Stimulated activated CD8-positive, alpha-beta memory T cell treated with anti-CD3 and anti-CD28 coated beads, Interleukin-12 subunit alpha, Interleukin-12 subunit beta, amount 100 ng/mL, for 4 hours (primary cell): ENCODE measurements at places on chromosomes 13 and 19.

DNA sequence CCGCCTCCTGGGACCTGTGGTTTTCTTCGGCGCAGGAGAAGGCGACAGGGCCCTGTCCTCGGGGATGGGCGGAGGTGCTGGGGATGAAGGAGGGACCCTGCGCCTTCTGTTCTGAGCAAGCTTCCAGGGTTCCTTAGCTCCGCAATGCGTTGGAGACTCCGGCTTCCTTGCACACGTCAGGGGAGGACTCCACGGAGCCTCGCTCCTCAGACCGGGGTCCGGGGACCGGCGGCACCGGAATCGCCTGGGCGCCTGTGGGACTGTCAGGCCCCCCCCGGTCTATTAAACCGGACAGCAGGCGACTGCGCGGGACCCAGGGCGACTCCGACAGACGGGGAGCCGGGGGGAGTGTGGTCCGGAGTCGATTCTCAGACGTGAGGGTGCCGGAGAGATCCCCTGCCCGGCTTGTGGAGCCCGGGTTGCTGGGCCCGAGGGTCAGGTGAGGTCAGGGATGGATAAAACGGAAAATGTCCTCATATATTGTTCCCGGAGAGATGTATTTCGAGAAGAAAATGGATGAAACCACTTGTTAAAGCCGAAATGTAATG, 227.4 kb downstream of the TEX29 start:
- no peak for DNase-seq

GRCh38 chr13:42892760-42893159, 99.3 kb downstream of the EPSTI1 start:
- no peak for DNase-seq

DNA sequence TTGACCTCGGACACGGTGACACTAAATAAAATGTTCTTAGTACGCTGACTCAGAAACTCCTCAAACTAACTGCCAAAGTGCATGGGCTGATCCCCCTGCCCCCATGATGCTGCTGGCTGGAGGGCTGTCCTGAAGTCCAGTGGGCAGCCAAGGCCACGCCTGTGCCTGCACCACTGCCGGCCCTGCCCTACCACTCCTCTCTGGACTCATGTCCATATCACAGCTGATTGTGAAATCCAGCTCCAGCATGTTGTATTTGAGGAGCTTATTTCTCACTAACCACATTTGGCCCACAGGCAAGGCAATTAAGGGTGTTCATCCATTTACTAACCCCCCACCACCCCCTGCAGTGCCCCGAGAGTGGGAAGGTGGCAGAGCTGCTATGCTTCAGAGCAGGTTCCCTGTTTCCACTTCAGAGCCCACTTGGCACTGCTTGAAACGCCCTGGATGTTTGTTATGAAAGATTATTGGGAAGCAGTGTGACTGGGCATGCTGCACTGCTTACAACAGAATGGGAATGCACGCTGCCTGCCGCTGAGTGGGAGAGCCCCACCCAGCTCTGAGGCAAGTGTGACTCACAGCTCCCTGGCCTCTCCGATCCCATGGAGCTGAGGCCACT, 114.0 kb downstream of the UQCRFS1 start:
- no peak for DNase-seq

DNA sequence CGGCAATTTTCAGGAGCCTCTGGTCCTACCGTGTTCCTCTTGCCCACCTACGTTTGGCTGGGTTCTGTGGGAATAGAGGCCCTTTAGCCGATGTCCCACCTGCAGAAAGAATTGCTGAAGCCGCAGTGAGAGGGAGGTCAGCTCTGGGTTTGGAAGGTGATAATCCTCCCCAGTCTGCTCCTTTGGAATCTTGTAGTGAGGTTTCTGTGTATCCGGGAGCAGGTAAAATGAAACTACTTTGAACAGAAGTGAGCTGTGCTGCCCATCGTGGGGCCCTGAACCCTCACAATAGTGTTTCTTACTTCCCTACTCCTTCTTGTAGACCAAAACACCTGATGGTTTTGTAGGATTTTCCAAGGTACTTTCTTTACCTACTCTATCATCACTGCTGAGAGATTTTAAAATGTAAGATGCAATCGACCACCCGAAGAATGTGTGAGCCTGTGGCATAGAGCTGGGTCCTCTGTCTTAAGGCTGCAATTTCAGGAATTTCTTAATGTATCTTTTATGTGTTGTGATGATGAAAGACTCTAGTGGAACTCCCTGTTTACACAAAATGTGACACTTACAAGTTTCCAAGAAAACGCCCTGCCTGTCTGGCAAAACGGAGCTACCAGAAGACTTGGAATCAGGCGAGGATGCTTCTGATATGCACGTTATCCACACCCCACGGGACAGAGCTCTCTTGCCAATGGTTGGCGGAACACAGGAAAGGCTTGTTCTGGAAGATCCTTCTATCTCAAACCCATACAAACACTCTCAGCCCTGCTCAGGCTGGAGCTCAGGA, 76.1 kb downstream of the RGCC start:
- DNase-seq = no peak

DNA sequence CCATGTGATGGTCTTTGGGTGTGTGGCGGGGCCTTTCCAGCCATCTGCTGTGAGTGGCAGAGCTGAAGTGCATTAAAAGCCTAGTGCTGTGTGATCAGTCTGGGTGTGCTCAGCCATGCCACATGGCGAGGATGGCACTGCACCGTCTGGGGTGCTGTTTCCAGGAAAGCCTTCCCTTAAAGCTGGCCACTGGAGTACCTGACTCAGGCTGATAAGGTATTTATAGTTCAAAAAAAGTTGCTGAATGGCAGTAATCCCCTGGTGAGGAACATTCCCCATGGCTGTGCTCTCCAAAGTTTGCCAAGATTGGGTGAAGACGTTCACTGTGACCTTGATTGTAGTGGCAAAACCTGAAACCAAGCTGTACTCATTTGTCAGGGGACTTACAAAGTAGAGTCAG, 6.0 kb downstream of the GPI start:
- no peak for DNase-seq

- DNase-seq = no peak
Measured at GRCh38 chr13:33174931-33175330, 110.6 kb downstream of the STARD13 start.

DNA sequence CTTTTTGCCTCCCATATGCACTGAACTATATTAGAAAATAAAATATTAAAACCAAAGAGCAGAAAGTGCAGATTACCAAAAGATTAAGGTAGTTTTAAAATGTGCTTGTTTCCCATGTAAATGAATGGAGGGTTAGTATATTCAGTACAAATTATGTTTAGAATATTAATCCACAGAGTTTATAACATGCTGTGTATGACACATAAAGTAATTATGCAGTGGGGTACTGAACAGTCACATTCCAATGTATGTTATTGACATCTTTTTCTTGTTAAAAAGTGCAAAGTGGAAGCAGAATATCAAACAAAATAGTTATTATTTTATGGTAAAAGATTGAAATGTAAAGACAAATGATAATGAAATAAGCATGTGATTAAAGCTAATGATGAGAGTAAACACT, 79.3 kb downstream of the GPC6 start:
- no peak for DNase-seq

DNA sequence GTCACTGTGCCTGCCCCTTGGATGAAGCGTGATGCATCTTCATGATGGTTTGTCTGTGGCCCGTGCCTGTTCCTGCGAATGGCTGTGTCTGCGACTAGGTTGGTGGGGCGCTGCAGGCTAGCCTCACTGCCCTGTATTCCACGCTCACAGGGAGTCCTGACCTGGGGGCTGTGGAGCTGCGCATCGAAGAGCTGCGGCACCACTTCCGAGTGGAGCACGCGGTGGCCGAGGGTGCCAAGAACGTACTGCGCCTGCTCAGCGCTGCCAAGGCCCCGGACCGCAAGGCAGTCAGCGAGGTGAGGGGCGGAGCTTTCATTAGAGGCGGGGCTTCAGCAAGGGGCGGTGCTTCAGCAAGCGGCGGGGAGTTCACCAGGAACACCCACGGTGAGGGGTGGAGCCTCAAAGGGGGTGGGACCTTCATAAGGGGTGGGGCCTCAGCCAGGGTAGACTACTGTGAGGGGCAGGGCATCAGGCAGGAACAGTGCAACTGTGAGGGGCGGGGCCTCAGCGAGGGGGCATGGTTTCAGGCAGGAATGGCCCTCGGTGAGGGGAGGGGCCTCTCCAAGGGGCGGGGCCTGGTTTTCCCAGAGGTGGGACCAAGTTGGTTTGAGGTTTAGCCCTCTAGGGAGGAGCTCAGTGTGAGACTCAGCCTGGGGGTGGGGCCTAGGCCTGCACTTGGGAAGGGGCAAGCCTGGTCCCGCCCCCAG, 17.2 kb downstream of the PKN1 start:
- DNase-seq = no peak

GRCh38 chr19:49840736-49841249, 10.2 kb upstream of the PTOV1 start:
- no peak for DNase-seq

GRCh38 chr13:110915874-110916206, 971 bp upstream of the ANKRD10 start:
- DNase-seq = no peak

DNA sequence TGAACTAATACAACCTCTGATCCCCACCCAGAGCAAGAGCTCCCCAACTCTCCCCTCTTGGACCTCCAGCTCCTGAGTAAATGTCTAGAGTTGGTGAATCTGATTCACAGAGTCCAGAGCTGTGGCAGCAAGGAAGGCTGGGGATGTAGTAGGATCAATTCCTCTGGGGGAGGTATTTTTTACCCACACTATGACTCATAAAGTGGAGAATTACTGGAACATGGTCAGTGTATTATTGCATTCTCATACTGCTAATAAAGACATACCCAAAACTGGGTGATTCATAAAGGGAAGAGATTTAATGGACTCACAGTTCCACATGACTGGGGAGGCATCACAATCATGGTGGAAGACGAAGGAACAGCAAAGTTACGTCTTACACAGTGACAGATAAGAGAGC, 496.7 kb downstream of the EFNB2 start:
- DNase-seq = no peak
